CD14-positive monocyte (primary cell): ENCODE measurements at places on chromosomes 5 and 9.

- DNase-seq = no peak
Measured at GRCh38 chr5:138448481-138449398, 9.9 kb downstream of the REEP2 start.

GRCh38 chr5:135156715-135157404 lies 122.8 kb upstream of the PITX1 start:
- no peak for DNase-seq

DNA sequence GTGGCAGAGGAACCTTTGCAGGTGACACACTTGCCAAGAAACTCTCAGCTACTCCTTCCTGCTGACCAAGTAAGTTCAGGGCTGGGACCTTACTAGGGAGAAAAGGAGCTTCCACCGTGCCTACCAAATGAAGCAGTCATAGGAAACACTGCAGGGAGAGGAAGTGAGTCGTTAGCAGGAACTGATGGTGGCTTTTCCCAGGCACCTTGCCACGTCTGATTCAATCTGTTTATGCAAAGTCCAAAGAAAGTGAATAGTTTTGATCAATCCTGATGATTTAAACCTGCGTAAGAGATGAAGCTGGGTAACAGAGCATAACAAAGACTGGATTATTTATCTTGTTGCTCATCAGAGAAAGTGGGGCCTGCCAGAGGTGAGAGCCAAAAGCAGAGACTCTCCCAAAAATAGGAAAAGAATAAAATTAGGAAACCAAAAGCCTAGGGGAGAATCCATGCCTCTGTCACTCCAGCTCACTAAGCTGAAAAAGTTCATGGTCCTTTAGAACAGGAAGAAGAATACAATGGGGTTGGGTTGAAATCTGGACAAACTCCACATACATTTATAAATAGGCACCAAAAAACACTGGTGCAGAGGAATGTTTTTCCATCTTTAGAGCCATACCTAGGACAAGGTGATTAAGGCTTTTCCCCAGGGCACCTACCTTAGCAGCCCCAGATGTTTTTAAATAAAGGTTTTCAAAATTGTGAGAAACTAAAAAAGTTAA lies 9.3 kb upstream of the PFDN1 start:
- peak; percentile 79 for DNase-seq

- DNase-seq = no peak
Measured at GRCh38 chr5:135387629-135387960, 11.4 kb downstream of the MACROH2A1 start.

DNA sequence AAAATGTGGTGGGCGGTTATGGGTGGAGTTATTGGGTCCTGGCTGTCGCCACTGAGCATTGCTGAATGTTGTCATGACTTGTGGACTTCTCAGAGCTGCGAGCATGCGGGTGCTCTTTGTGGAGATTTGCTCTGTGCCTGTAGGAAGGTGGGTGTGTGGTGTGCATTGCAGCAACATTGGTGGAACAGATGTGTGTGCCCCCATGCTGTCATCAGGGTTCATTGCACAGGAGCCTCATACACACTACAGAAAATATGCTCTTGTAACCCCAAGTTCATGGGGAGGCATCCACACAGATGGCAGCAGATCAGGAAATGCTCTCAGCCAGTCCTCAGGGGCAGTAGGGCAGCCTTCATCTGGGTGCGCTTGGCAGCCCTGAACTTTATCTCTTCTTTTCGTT lies 55.9 kb upstream of the PHF2 start:
- peak; percentile 31 for DNase-seq

DNA sequence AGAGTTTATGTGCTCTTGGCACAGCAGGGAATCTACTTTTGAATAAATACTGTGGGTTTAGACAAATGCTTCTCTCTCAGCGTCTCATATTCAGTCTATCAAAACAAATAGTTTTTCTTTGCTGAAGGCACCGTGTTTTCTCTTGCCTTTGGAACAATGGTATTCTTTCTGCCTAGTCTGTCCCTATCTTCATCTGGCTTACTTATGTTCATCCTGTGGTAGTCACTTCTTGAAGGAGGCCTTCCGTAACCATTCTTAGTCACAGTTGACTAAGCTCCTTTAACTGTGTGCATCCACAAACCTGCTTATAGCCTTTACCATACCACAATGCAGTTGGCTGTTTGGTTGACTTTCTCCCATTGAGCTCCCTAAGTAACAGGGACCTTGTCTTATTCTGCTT lies 45.9 kb downstream of the LARP1 start:
- DNase-seq = no peak
